ENCODE measurements at places on chromosomes 7 and 10. TPM values are rescaled to one million over a fixed set of nuclear protein-coding genes. Genes with fewer than 3 reads are reported as not detected.

The MYOZ1 gene
- total RNA-seq: not detected

The CCDC71L gene
- 15.8 TPM for total RNA-seq

The FAM221A gene
- 8.0 TPM for total RNA-seq

The NPTX2 gene
- total RNA-seq: not detected

The IGFBP1 gene
- not detected for total RNA-seq

The PDE1C gene
- not detected for total RNA-seq

Measured in naive thymus-derived CD8-positive, alpha-beta T cell (primary cell).